Tibial artery (tissue), 4 donors: ENCODE measurements at places on chromosomes 7 and 10.

GRCh38 chr7:50730446-50731400, 52.0 kb downstream of the GRB10 start:
- DNase-seq: no peak

GRCh38 chr10:112774798-112775197, 175.2 kb upstream of the TCF7L2 start:
- DNase-seq: no peak

GRCh38 chr7:84941936-84942335, 244.9 kb downstream of the SEMA3D start:
- DNase-seq: no peak

GRCh38 chr7:112192236-112193154, 13.7 kb downstream of the DOCK4 start:
- DNase-seq: peak; percentile 38

- DNase-seq: no peak
Observed at GRCh38 chr10:75718991-75719390, 287.6 kb downstream of the LRMDA start.

DNA sequence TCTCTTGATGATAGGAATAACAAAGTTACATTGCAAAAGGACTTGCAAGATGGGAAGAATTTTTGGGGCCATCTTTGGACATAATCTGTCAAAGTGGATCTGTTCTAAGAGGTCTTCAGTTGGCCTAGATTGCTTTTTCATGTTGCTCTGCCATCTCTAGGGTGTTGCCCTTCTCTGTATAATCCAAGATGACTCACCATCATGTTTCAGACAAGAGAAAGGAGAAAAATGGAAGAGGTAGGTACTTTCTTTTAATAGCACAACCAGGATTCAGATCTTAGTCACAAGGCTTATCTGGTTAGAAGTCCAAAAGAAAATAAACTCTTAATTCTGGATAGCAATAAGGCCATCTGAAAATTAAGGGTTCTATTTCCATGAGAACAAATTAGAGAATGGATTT, 38.7 kb upstream of the FOXP2 start:
- DNase-seq: no peak

DNA sequence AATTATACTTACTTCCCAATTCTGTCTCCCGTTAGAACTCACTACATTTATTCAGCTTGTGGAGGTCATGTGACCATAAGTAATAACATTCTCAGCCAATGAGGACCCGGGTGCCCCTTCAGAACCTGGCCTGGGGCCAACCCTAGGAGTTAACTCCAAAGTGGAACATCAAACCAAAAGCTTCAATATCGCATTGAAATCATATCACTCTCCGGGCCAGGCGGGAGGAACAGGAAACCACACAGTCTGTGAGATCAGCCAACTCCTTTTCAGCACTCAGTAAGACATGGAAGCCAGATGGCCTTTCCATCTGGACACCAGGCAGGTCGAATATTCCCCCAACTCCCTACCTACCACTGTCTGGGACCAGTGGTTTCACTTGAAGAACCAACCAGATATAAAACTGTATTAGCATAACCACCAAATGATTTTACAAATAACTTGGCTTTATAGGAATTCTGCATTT, 5.5 kb downstream of the CREB3L2 start:
- peak; percentile 51 for DNase-seq

GRCh38 chr10:92183199-92183598, 107.7 kb downstream of the CPEB3 start:
- no peak for DNase-seq

DNA sequence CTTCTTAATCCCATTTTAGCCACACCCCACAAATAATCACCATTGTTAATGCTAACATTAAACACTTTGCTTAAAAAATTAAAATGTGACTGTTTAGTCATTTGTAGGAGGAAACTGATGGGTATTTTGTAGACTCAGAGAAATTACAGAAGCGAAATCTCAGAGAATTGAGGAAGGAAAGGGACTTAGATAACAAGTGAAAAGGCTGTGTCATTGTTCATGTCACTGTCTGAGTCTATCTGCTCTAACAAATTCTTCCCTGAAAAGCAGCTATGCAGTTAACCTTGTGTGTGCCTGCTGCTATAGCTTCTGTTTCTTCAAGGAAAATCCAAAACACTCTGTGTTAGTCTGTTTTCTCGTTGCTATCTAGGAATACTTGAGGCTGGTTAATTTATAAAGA, 40.9 kb upstream of the PLXDC2 start:
- no peak for DNase-seq

GRCh38 chr10:5434017-5434753, 21.8 kb downstream of the NET1 start:
- no peak for DNase-seq

DNA sequence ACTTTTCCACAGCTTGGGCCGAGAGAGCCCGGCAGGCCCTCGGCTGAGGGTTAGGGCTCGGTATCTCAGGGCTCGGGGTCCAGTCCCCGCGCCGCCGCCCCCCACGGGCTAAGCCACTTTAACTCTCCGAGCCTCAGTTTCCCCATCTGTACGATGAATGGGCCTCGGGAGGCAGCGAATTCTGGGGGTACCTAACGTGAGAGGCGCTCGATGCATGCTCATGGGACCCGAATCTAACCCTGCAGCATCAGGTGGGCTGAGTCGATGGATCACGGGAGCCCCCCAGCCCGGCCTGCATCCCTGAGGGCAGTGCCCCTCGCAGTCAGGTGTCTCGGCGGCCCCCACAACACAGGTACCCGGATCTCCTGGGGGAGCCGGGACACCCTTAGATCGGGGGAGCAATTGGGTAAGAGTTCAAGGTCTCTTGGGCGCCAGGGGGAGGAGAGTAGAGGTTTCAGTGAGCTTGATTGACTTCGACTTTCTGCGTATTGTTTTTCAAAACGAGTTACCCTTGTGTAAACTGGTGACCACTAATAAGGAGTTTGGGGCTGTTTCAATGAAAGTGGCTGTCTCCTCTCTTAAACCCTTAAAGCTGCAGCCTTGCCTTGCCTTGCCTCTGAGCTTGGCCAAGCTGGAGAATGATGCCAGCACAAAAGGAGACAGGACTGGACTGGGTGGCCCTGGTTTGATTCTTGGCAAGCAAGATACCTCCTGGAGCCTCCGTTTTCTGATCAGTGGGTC, 631 bp downstream of the POR start:
- DNase-seq: peak; percentile 31

GRCh38 chr7:33909755-33910154, 4.4 kb downstream of the BMPER start:
- no peak for DNase-seq
